Stimulated activated naive CD4-positive, alpha-beta T cell treated with Interleukin-2 at 50 U/mL for 16 hours (primary cell): ENCODE measurements at places on chromosomes 16 and 17.

DNA sequence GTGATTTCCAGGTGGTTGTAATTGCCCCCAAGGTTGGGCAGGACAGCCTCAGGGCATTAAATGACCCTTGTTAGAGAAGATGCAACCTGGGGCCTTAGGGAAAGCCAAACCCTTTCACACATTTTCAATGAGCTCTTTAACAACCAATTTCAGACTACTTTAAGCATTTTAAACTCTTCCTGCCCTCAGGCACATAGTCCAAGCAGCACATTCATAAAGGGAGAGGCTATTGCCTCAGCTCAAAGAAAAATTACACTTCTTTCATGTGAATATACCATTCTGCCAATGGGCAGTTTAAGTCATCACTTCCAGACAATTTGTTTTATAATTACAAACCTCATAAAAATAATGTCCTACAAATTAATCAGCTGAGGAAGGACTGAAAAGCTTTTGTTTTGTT is 544.5 kb downstream of the NPIPA7 start:
- DNase-seq, result no peak

DNA sequence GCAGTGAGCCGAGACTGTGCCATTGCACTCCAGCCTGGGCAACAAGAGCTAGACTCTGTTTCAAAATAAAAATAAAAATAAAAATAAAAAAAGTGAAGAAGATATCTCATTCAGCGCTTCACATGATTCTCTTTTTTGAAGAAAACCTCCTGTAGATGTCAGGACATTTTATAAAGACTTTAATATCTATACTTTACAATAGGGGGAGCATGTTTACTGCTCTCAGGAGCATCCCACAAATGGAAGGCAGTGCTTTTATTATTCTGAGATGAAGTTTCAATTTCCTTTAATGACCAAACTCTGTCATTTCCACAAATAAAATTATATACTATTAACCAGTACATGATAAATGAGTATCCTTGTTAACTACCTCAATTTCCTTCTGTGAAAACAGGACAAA is 118.7 kb upstream of the MYOCD start:
- DNase-seq, result no peak

DNA sequence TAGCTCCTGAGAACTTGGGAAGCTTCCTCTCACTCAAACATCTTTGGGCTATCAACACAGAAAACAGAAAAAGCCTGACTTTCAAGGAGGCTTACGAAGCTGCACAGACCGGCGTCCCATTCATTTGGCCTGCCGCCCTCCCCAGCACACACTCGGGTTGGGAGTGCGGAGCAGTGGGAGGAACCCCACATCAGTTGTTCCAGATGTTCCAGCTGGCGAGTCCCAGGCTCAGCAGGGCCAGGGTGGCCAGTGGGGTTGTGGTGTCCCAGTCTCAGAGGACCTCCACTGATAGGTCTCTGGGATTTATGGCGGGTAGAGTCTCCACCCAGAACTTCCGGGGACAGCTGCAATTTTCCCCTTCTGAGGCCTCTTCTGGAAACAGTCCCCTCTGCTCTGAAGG is 43.1 kb upstream of the DLX4 start:
- no peak for DNase-seq

GRCh38 chr17:52155301-52155700 is 3.2 kb downstream of the CA10 start:
- no peak for DNase-seq

DNA sequence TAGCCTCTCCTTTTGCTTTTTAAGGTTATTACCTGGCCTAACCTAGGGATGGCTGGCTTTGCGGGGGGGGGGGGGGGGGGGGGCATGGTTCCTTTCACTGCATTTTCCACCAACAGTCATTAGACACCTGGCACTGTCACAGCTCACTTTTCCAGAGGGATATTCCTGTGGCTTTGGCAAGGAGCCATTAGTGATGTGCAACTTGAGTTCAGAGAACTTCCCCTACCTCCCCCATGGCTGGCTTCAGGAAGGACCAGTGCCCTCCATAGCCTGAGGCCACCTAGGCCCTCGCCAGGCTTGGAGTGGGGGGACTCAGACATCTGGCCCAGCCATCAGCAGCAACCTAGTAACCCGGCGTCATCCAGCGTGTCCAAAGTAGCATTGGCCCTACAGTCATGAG is 234.6 kb downstream of the CPPED1 start:
- no peak for DNase-seq

DNA sequence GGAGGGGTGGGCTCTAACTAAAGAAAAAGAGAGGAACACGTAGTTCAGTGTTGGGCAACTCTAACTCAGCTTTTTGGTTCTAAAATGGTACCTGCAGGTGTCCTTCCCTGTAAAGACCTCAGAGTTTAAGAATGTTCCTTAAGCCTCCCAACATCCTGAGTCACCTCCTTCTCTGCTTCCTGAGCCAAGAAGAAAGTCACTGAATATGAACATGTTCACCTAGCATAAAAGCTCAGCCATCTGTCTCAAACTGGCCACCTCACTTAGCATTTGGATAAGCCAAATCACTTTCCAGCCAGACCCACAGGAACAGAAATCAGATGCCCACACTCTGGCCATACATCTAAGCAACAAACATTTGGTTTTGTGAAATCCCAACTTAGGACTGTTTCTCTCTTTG is 3.7 kb downstream of the TMEM98 start:
- DNase-seq, result no peak

DNA sequence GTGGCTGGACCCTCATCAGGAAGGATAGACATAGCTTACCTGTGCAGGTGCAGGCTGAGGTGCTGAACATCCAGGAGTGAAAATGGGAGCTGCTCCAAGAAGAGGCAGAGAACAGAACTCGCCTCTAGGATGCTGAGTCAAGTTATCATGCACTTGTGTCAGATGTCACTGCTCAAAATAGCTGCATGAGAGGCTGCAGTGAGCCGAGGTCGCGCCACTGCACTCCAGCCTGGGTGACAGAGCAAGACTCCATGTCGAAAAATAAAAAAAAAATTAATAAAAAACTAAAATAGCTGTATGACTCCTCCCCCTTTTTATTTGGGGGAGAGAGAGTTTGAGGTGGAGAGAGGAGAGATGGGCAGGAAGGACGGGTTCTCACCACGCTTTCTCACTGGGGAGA is 148.8 kb downstream of the FOXL1 start:
- no peak for DNase-seq

GRCh38 chr17:81066771-81067315 is 31.9 kb downstream of the BAIAP2 start:
- no peak for DNase-seq

GRCh38 chr16:1794221-1794871 is 841 bp upstream of the IGFALS start:
- no peak for DNase-seq

DNA sequence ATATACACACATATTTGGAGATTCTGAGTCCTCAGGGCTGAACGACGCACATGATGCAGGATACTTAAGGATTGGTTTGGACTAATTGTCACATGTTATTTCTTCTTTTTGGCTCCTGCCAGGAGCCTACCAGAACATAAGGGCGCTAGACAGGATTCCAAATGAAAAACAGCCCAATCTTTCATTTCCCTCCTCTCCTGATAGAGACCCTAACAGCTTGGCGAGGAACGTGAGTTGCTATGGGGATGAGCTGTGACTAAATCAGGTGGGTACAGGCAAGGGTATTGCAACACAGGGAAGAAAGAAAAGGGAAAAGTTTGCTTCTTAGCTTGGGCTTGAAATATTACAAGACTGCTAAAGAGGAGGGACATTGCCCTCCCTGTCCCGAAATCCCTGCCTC is 109.9 kb downstream of the AIPL1 start:
- DNase-seq, result no peak

DNA sequence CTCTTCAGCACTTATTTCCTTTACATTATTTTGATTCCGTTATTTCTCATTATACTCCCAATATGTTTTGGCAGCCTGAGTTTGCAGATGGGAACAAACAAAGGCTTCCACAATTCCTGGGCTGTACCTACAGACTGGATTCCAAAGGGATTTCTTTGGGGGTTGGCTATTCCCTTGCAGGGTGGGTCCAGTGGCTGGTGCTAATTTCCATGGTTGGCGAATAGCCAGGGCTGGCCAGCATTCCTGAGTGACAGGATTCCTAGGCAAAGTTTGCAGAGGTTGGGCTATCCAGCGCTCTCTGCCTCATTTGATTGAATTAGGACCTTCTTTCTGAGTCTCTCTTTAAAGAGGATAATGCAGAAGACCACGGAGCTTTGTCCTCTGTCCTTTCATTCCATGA is 207.4 kb downstream of the MAF start:
- DNase-seq, result no peak

GRCh38 chr17:41907633-41908539 is 10.9 kb downstream of the ACLY start:
- DNase-seq, result no peak

- no peak for DNase-seq
Measured at GRCh38 chr17:66610361-66611133, 224.4 kb upstream of the CACNG5 start.

DNA sequence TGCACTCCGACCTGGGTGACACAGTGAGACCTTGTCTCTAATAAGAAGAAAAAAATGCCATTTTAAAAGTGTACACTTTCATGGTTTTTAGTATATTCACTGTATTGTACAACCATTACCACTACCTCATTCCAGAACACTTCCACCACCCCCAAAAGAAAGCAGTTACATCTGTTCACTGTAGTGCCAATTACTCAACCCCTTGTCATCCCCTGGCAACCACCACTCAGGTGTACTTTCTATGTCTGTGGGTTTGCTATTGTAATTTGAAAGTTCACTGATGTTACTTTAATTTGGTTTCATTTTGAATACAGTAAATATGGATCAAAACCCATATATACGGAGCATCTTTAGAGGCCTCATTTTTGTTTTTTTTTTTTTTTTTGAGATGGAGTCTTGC is 6.1 kb downstream of the ZG16 start:
- DNase-seq, result peak; percentile 41

DNA sequence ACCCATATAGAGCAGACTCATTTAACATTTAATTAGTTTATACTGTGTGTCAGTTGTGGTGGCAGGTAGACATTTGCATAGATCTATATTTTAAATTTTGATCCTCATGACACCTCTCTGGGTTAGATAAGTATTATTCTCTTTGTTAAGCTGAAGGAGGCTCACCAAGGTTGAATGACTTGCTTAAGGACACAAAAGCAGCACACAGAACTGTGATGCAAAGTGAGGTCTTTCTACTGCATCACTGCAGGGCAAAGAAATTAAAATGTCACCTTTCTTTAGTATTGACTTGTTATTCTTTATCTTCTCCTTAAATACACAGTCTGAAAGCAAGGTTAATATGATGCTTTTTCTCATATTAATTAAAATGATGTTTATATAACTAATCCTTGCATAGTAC is 8.6 kb upstream of the TOX3 start:
- no peak for DNase-seq

DNA sequence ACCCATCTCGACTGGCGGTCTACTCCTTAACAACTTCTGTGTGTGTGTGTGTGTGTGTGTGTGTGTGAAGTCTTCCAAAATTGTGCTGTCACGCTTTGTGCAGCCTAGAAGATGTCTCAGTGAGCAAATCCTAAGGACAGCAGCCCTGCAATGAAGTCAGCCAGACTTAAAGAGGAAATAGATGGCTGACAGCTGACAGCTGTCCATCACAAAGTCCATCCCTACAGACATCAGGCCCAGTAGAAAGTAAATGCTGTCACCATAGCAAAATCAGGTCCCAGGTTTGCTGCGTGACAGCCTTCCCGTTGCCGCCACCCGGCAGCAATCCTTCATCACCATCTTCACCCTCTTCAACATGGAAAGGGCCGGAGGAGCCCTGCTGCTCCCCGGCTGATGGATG is 416.0 kb downstream of the SOX9 start:
- no peak for DNase-seq

DNA sequence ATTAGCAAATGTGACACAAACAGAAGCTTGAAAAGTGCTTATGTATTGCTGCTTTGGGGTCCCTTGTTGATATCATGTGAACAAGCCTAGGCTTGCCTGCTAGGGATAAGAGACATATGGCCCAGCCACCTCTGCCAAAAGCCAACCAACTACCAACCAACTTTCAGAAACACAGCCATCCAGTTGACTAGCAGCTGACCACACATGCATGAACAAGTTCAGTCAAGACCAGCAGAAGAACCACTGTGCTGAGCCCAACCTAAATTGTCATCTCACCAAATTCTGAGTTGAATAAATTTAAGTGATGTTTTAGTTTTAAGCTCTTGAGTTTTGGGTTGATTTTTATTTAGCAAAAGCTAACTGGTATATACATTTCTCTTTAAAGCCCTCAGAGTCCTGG is 3.5 kb downstream of the ERN2 start:
- DNase-seq, result no peak

DNA sequence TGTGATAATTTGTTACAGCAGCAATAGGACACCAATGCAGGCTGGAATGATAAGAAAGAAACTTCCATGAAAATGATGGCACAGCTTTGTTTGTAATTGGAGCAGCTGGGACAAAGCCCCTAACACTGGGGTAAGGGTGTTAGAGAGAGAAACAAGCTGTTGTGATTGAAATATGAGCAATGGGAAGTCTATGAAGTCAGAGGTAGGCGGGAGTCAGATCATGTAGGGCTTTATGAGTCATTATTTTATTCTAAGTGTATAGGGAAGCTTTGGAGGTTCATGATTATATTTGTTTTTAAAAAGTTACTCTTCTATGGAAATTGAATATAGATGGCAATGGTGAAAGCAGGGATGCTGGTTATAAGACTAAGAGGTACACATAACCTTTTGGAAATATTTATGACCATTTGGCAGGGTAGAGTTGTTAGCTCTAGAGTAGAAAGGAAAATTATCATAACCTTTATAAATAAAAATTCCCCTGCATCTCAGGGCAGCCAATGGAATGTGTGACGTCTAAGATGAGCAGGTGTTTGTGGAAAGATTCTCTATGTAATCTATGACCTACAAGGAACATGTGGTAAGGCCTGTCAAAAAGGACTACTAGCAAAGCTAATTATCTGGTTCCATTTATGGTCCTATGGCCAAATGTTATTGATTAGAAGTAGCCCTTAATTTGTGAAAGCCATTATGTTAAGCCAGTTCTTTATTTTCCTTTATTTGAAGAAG is 85.6 kb downstream of the KCNJ2 start:
- DNase-seq, result no peak

DNA sequence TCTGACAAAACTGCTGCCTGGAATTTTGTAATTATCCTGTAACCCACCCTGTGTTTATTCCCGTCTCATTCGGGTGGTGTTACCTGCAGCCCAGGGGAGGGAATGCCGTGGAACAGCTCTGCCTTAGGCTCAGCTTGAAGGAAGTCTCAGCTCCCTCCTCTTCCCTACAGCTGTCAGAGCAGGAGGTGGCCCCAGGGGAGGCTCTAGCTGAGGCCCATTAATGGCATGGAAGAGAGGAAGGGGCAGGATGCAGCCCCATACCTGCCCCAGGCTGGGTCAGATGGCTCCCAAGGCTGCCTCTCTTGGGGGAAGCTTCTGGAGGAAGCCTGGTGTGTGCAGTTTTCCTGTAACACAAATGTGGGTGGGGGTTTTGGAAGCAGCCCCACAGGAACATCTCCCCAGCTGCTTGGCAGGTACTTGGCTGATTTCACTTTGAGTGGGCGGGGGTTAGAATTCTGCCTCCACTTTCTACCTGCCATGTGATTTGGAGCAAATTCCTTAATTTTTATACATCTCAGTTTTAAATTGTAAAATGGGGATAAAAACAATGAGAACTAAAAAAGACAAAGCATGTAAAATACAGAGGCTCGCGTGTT is 103.9 kb downstream of the MGAT5B start:
- DNase-seq, result no peak
